CD14-positive monocyte (primary cell): ENCODE measurements at places on chromosomes 1 and 21.
A peak's percentile ranks its signal among the peaks of the same experiment; 100 is the strongest.

DNA sequence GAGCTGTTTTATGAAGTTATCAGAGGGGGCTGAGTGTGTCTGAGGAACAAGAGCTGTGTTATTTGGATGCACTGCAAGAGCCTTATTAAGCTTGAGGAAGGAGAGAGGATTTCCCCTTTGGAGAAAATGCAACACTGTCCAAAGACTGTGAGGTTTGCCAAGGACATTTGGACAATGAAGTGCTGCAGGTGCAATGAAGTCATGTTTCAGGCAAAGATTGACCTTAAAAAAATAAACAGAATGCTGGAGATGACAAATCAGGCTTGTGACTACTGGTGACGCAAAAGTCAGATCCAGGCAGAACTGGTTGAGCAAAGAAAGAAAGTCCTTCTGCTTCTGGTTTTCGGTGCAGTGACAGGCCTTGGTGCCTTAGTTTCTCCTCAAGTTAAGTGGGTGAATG, 125.2 kb upstream of the KIAA0040 start:
- no peak for DNase-seq

GRCh38 chr1:21955058-21955457, 17.9 kb upstream of the HSPG2 start:
- DNase-seq: no peak

DNA sequence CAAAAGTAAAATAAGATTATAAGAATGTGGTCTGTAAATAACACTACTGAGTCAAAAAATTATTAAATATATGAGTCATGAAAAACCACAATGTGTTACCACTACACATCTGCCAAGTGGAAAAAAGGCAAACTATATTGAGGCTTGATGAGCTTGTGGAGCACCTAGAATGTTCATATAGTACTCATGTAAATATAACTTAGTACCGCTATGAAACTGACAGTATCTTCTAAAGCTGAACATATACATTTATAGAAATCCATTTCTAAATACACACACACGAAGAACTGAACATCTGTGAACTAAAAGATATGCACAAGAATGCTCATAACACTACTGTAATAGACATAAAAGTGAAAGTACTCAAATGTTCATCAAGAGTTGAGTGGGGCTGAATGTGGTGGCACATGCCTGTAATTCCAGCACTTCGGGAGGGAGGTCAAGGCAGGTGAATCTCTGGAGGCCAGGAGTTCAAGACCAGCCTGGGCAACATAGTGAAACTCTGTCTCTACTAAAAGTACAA, 18.5 kb upstream of the GBP3 start:
- DNase-seq: no peak

GRCh38 chr1:6530504-6531160, 23.7 kb downstream of the NOL9 start:
- DNase-seq: no peak

- DNase-seq: no peak
These were observed 9.7 kb upstream of the TENT5C start for GRCh38 chr1:117596023-117596720.

DNA sequence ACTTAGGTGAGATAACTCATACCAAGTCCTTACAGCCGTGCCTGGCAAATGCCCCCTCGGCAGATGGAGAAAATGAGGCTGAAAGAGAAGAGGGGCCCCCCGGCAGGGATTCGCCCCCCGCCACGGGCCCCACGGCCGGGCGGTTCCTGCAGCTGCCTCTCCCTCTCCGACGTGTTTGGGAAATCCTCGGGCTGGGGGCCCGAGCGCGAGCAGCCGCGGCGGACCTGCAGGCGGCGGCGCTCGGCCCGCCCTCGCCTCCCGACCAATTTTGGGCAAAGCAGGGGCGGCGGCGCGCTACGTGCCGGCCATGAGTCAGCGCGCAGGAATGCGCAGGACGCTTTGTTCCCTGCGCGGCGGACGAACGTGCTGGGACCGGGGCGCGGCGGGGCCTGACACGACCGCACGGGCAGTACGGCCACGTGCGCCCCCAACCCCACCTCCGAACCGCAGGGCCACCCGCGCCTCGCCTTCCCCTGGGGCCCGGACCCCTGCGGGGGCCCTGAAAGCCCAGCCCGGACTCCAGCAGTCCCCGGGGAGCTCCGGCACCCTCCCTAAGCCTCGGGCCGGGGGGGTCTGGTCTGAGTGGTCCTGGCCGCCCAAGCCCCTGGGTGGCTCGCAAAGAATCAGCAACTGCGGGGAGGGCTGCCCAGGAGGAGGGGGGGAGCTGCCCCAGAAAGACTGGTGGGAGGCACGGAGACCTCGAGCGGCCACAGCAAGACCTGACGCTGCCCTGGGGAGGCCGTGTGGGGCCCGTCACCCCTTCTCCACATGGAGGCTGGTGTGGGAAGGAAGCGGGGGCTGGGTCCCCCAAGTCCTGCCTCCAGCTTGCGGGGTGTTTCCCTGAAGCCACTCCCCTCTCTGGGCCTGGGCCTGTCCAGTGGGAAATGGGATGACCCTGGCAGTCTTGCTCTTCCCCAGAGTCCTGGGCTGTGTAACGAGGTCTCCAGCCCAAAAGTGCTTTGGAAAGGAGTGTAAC, 11.9 kb upstream of the EDN2 start:
- DNase-seq: peak; percentile 41

DNA sequence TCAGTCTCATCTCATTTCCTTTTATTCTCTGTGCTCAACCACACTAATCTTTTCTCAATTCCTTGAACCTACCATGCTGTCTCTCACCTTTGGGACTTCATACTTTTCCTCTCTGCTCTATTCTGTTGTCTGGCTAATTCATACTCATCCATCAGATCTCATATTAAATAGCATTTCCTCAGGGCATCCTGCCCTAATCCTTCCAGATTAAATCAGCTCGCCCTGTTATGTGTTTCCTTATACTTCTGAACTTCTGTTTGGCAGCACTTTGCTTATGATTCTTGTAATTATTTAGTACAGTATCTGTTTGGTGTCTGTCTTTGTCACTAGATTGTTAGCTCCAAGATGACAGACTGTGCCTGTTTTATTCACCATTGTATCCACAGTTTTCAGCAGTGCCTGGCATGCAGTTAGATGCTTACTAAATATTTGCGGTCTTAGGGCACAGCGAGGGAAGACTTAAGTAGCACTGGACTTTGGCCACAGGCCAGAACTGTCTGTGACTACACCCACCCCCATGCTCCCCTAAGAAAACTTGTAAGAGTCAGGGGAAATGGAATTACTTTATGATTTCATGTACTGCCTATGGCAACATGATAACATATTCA, 9.9 kb upstream of the CAP1 start:
- DNase-seq: no peak

DNA sequence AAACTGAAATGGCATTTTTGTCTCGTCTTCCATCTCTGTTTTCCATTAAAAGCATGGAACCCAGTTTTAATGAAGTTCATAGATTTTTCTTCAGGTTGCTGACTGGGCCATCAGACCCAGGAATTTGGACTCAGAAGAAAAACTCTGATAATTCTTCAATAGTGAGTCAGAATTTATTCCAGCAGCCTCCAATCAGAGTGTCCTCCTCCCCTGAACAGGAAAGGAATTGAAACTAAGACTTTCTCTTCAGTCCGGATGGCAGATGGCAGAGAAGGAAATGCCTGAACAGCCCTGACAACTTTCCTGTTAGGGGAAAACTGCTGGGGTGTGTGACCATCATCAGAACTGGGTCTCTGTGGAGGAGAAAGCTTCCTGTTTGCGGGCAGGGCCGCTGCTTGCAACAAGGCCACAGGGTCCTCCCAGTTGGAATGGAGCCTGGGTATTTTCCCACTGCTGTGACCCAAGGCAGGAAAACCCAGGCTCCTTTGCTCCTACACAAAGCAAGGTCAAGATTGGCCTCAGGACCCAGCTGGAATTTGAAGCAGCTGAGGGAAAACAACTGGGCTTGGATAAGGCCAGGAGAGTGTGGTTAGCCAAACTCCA, 20.7 kb downstream of the CD34 start:
- DNase-seq: peak; percentile 89

- DNase-seq: no peak
These were observed 359.6 kb upstream of the PTBP2 start for GRCh38 chr1:96361961-96362360.

- no peak for DNase-seq
These were observed 47.1 kb upstream of the COL6A2 start for GRCh38 chr21:46050668-46051378.

GRCh38 chr1:39733161-39733560, 5.5 kb upstream of the PPIE start:
- no peak for DNase-seq

GRCh38 chr1:231384696-231385415, 37.2 kb downstream of the EGLN1 start:
- no peak for DNase-seq

DNA sequence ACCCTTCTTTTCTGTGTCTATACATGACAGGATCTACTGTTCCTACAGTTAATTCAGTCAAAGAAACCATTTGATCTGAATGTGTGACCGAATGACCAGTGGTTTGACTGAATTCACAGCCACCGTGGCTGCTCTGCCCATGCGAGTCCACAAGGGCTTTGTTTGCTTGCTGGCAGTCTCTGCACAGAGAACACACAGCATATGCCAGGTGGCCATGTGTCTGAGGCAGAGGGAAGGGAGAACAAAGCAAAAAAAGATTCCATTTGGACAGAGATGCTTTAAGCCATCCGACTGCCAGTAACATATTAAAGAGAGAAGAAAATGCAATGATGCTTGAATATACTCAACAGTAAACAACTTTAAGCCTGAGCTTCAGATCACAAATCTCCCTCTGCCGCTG, 737.8 kb upstream of the CXADR start:
- no peak for DNase-seq

DNA sequence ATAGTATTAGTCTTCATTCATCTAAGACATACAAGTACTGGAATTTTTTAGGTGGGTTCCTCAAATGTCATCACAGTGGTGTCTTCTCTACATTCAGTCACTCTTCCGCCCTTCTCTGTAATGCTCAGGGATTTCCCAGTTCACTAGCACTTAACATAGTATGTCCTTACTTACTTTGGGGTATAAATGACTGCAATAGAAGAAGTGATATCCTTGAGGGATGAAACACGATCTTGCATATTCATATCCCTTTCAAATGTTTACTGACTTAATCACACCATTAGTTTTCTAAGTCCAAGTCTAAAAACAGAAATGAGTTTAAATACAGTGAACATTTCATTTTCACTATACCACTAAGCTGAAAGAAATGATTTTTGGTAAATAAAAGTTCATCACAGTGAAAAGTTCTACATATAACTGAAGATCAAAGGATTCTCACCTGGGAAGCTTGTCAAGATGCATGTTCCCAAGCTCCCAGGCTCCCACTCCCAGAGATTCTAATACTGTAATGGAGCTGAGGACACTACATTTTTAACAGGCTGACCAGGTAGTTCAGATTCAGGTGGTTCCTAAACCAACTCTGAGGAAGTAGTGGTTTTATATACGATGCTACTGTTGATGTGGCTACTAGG, 29.7 kb downstream of the MRPL39 start:
- DNase-seq: no peak

DNA sequence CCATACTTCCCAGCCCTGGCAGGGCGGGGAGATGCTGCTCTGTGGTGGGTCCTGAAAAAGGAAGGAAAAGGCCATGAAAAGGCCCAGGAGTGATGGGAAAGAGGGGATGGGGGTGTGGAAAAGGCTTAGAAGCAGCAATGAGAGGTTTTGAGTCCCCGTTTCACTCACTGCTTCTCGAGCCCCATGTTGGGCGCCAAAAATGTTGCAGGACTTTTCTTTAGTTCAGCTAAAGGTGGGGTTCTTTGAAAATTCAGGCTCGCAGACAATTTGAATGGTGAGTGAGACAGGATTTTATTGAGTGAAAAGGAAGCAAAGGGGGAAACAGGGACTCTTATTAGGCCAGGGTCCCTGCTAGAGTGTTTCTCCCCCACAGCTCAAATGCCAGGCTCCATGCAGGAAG, 93.1 kb downstream of the MRPS6 start:
- no peak for DNase-seq

DNA sequence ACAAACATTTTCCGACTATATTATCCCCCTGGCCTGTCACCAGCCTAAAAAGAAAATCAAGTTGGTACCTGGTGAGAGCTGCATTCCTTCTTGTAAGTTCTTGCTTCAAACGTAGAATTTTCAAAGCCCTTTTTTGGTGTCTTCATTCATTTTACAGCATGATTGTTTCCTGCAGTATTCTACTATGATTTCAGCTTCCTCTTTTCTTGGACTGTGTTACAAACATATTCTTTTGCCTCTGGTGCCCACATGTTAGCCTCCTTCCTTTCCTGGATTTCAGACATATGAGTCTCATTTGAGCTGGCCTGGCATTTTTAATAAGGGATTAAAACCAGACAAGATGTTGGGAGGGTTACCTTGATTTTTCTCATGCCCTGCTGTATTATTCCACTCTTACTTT, 142.5 kb downstream of the PIGK start:
- no peak for DNase-seq

DNA sequence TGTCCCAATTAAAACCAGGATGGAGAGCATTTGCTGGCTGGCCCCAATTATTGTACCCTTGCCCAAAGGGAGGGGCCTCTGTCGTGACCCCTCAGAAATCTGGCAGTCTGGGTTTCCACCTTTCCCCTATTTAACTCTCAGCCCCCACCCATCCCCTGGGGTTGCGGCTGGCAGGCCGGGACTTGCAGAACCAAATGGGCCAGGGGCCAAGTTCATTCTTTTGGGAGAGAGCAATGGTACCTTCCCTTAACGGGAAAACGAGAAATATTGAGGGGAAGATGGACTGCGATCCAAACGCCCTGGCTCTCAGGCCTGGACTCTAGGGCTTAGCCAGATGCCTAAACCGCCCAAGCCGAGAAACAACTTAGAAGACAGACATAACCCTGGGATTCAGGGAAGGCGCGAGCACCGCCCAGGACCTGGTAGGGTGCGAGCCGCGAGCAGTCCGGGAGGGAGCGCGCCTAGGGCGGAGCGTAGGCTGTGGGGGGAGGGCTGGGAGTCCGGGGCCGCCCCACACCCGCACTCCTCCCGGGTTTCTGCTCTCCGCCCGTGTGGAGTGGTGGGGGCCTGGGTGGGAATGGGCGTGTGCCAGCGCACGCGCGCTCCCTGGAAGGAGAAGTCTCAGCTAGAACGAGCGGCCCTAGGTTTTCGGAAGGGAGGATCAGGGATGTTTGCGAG, at the start of gene SLC27A3:
Gene SLC27A3, plus strand, starts transcription at position 628 of the 678 bp plus-strand sequence. CDS start 91 bp downstream, outside the sequence.
- no peak for DNase-seq

DNA sequence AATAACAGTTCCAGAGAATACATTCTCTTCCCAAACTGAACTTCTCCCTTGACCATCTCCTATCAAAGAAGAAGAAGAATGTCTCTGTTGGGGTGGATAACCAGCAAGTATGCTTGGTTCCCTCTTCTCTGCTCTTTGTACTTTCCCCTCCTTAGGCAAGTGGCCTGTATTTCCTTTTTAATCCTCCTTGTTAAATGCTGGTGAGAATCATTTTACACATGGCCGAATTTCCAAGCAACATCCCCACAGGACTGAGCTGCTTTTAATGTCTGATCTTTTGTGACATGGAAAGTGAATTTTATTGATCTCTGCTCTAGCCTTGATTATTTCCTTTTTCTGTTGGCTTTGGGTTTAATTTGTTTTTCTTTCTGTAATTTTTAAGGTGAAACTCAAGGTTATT, 336.7 kb downstream of the DUSP10 start:
- DNase-seq: no peak

DNA sequence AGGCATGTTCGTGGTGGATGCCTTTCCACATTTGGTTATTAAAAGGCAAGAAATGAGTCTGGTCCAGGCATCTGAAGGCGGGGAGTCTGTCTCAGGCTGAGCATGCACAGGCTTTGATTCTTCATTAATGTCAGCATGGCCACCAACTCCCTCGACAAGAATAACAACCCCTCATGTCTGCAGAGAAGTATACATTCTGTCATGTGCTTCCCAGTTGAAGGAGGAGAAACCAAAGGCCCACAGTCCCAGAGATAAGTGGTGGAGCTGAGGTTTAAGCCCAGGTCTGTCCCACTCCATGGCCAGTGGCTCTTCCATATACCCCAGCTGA, 61.6 kb upstream of the LAPTM5 start:
- no peak for DNase-seq
